ENCODE measurements at places on chromosomes 12 and 14. TPM values are rescaled to one million over a fixed set of nuclear protein-coding genes. Genes with fewer than 3 reads are reported as not detected.

GRCh38 chr12:29782871-29783772, 620 bp downstream of the TMTC1 start:
- no peaks in the 10 kb centered on the region for H3K4me1 ChIP-seq
- H3K36me3 ChIP-seq = no peaks in the 10 kb centered on the region
- no peak overlapping the region for H3K4me3 ChIP-seq
- no peak for DNase-seq
- no peak overlapping the region for H3K27ac ChIP-seq
- no peaks in the 10 kb centered on the region for H3K27me3 ChIP-seq

- H3K4me3 ChIP-seq = no peak overlapping the region
- no peaks in the 10 kb centered on the region for H3K4me1 ChIP-seq
- H3K36me3 ChIP-seq = no peaks in the 10 kb centered on the region
- H3K27ac ChIP-seq = no peak overlapping the region
- H3K27me3 ChIP-seq = no peaks in the 10 kb centered on the region
Observed at GRCh38 chr12:91413581-91414546, 231.2 kb upstream of the DCN start.

GRCh38 chr12:11961686-11962085, 109.1 kb upstream of the BCL2L14 start:
- H3K27ac ChIP-seq = no peak overlapping the region
- no peaks in the 10 kb centered on the region for H3K4me1 ChIP-seq
- no peak overlapping the region for H3K4me3 ChIP-seq

GRCh38 chr12:11040162-11040561, 9.0 kb upstream of the TAS2R31 start:
- no peak overlapping the region for H3K27ac ChIP-seq
- H3K4me3 ChIP-seq = no peak overlapping the region
- H3K36me3 ChIP-seq = peaks cover 6% of the 10 kb centered on the region
- no peaks in the 10 kb centered on the region for H3K4me1 ChIP-seq

DNA sequence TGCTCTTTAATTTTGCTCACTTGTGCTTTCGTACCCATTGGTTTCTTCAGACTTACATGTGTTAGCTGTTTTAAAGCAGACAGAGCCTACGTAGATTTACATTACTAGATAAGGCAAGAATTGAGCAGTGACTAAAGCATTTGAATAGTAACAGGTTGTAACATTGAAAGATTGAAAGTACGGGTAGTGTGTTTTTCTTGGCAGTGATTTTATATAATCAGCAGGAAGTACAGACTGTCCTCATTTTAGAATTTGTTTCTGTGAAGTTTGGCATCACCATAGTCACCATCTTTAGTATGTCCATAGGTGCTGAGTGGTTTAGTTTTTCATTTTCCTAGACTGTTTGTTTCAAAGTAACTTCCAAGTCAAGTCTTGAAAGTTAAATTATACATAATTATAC, 14.0 kb downstream of the RTRAF start:
- no peak overlapping the region for H3K4me3 ChIP-seq
- peaks cover 96% of the 10 kb centered on the region for H3K36me3 ChIP-seq
- no peaks in the 10 kb centered on the region for H3K4me1 ChIP-seq
- no peaks in the 10 kb centered on the region for H3K27me3 ChIP-seq
- DNase-seq = no peak
- H3K27ac ChIP-seq = no peak overlapping the region

DNA sequence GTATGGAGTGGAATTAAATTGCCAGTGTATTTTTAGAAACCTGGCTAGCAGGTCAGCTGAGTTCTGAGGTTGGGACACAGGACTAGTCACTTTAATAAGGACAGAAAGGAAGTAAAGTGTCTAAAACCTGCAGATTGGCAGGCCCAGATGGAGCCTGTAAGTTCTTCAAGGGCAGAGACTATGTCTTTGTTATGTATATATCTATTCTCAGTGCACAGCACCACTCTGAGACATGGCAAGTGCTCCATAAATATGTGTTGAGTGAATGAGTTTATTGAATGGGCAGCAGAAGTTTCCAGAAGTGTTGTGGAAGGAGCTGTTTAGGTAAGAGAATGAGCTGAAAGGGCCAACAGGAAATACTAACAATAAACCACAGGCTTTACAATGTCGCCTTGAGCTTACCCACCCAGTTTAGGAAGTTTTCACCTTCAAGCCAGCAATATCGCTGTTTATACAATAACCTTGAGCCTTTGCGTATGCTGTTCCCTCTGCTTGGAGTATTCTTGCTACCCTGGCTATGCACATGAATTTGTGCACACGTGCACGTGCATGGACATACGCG, 109.5 kb upstream of the TMPO start:
- no peak overlapping the region for H3K27ac ChIP-seq
- no peaks in the 10 kb centered on the region for H3K36me3 ChIP-seq
- no peak for DNase-seq

GRCh38 chr12:74539261-74539660, 1.6 kb downstream of the ATXN7L3B start:
- DNase-seq = peak; percentile 19
- peaks cover 15% of the 10 kb centered on the region for H3K4me1 ChIP-seq
- peaks cover 43% of the 10 kb centered on the region for H3K36me3 ChIP-seq
- no peaks in the 10 kb centered on the region for H3K27me3 ChIP-seq
- peak overlapping the region; percentile 69 for H3K4me3 ChIP-seq
- H3K27ac ChIP-seq = peak overlapping the region; percentile 89

GRCh38 chr12:94644141-94644979, 6.0 kb downstream of the TMCC3 start:
- H3K4me1 ChIP-seq = no peaks in the 10 kb centered on the region
- peaks cover 26% of the 10 kb centered on the region for H3K27me3 ChIP-seq
- H3K36me3 ChIP-seq = no peaks in the 10 kb centered on the region
- H3K4me3 ChIP-seq = no peak overlapping the region
- no peak overlapping the region for H3K27ac ChIP-seq

NTF3 gene
- not detected for total RNA-seq

SDR9C7 gene
- total RNA-seq = not detected

GRCh38 chr12:86275356-86275755, 19.2 kb upstream of the MGAT4C start:
- H3K27ac ChIP-seq = no peak overlapping the region
- H3K4me3 ChIP-seq = no peak overlapping the region
- H3K27me3 ChIP-seq = no peaks in the 10 kb centered on the region
- no peak for DNase-seq
- no peaks in the 10 kb centered on the region for H3K36me3 ChIP-seq
- no peaks in the 10 kb centered on the region for H3K4me1 ChIP-seq

DNA sequence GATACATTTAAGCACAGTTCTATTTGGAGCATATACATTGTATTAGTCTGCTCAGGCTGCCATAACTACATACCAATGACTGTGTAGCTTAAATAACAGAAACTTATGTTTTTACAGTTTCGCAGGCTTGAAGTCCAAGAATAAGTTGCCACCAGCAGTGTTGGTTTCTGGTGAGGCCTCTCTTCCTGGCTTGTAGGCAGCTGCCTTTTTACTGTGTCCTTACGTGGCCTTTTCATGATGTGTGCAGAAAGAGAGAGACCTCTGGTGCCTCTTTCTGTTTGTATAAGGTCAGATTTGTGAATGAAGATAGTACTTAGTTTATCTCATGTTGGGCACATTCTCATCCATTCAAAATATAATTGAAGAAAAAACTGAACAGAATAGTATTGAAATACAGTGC, 636.6 kb downstream of the FLRT2 start:
- no peaks in the 10 kb centered on the region for H3K4me1 ChIP-seq
- no peak overlapping the region for H3K4me3 ChIP-seq
- H3K27ac ChIP-seq = no peak overlapping the region
- H3K36me3 ChIP-seq = no peaks in the 10 kb centered on the region
- no peak for DNase-seq

ZC2HC1C gene
- 4.7 TPM for total RNA-seq

DNA sequence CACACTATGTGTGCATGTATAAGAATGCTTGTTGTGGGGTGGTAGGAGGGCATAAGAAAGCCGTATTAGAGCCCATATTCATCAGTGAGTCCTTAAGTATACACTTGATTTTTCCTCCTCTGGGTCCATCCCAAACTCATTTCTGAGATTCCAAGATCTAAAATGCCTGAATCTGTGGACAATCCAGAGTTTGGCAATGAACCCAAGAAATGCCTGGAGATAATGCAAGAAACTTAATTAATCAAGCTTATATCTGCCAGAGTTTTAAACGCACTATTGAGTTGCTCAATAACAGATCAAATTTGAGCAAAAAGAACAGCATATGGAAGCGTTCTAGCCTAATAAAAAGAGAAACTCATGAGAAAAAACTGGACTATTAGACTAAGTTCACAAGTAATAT, 143.4 kb upstream of the NAV3 start:
- H3K4me3 ChIP-seq = no peak overlapping the region
- H3K4me1 ChIP-seq = no peaks in the 10 kb centered on the region
- H3K36me3 ChIP-seq = no peaks in the 10 kb centered on the region
- no peak overlapping the region for H3K27ac ChIP-seq
- DNase-seq = no peak
- no peaks in the 10 kb centered on the region for H3K27me3 ChIP-seq

DNA sequence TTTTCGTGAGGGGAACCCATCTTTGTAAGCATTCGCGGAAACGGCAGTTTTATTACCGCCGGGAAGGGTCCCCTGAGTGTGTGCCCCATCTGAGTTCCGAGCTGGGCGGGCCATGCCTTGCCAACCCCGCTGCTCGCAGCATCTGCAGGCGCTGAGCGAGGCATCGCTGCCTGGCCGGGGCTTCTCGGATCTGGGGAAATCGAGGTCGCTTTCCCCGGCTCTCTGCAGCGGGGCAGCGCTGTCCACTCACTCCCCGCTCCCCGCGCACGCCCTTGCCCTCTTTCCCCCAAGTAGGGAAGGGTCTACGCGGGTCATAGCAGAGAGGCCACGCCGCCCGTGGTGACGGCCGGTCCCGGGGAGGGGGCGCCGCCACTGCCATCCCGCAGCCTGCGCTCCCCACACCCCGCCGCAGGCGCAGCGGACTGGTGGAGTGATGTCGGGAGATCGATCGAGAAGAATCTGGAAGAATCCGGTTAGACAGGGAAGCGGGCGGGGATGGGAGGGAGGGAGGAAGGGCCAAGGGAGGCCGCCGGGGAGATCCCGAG, 507 bp upstream of the FKBP4 start:
- DNase-seq = no peak

GRCh38 chr12:75478116-75478794, 2.3 kb upstream of the GLIPR1 start:
- no peaks in the 10 kb centered on the region for H3K36me3 ChIP-seq
- peaks cover 6% of the 10 kb centered on the region for H3K4me1 ChIP-seq
- no peak overlapping the region for H3K27ac ChIP-seq
- no peaks in the 10 kb centered on the region for H3K27me3 ChIP-seq

GRCh38 chr12:111249018-111249370, 119.9 kb downstream of the PHETA1 start:
- no peak for DNase-seq
- H3K4me3 ChIP-seq = no peak overlapping the region
- H3K27ac ChIP-seq = no peak overlapping the region
- H3K4me1 ChIP-seq = no peaks in the 10 kb centered on the region
- H3K27me3 ChIP-seq = peaks cover 71% of the 10 kb centered on the region

DNA sequence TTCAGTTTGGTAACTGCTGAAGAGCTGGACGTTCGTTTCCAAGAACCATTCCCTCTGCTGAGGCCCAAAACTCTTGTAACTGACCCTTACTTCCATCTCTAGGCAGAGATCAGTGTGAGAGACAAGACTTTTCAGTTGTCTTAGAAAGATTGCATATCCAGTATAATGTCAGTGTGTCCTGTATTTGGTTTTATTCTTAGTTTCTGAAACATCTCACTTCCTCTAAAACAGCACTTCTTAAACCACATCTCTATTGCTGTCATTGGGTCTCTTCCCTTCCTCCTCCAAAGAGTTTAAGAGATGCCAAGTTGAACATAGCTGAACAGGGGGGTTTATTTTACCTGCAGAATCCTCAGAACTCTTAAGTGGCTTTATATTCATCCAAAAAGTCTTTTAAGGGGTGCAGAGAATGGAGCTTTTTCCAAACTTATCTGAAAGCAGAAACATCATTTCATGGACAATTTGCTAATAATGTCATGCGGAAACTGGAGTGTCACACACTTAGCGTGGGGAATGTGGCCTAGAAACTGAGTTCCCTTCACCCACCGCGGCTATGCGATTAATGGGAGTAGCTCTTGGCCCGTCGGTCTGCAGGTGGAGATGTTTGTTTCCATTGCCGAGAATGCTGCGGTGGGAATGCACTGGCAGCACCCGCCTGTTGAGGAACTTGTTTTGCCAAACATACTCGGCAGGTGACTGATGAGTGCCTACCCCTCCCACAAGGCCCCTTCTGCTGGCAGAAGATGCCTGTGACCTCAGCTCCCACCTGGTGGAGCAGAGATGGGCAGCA, 148.2 kb downstream of the ADGRD1 start:
- no peak for DNase-seq
- H3K4me3 ChIP-seq = no peak overlapping the region
- no peak overlapping the region for H3K27ac ChIP-seq
- H3K36me3 ChIP-seq = no peaks in the 10 kb centered on the region
- H3K4me1 ChIP-seq = no peaks in the 10 kb centered on the region
- 0 out of 3 replicates have a peak, but pooled peaks cover 3% of the 10 kb centered on the region for H3K27me3 ChIP-seq

ZFHX2 gene
- total RNA-seq = 0.22 TPM

PMCH gene
- not detected for total RNA-seq

KLRB1 gene
- total RNA-seq = not detected

- peak overlapping the region; percentile 67 for H3K27ac ChIP-seq
- H3K4me3 ChIP-seq = no peak overlapping the region
- no peaks in the 10 kb centered on the region for H3K36me3 ChIP-seq
- no peaks in the 10 kb centered on the region for H3K27me3 ChIP-seq
- peaks cover 11% of the 10 kb centered on the region for H3K4me1 ChIP-seq
Observed at GRCh38 chr12:31736472-31736871, 7.7 kb upstream of the AMN1 start.

GRCh38 chr14:24631749-24632335, 2.1 kb downstream of the GZMB start:
- H3K27me3 ChIP-seq = 0 out of 2 replicates have a peak, but pooled peaks cover 4% of the 10 kb centered on the region
- no peak overlapping the region for H3K27ac ChIP-seq
- H3K4me3 ChIP-seq = no peak overlapping the region

- no peaks in the 10 kb centered on the region for H3K4me1 ChIP-seq
- H3K27ac ChIP-seq = no peak overlapping the region
- no peaks in the 10 kb centered on the region for H3K36me3 ChIP-seq
Observed at GRCh38 chr12:26566675-26567074, 266.3 kb downstream of the ITPR2 start.

TOMM20L gene
- not detected for total RNA-seq

DNA sequence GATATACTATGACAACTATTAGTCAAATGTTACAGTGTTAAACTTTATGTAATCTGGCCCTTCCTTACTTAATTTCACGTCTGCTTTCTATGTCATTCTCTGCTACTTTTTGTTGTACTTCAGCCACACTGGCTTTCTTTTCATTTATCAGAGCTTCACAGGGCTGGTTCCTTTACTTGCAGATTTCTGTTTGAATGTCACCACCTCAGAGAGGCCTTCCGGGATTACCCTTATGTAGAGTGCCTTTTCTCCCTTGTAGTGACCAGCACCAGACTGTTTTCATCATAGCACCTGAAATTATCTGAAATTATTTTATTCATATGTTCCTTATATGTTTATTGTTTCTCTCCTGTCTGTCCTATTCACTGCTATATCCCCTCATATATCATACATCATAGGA, 75.4 kb downstream of the TAOK3 start:
- no peak for DNase-seq
- peaks cover 5% of the 10 kb centered on the region for H3K4me1 ChIP-seq
- H3K36me3 ChIP-seq = peaks cover 14% of the 10 kb centered on the region
- no peak overlapping the region for H3K4me3 ChIP-seq
- no peaks in the 10 kb centered on the region for H3K27me3 ChIP-seq

Data from K562 (cell line).